ENCODE measurements at places on chromosomes 16 and 17.

GRCh38 chr16:12708266-12708665, 95.4 kb downstream of the CPPED1 start:
- DNase-seq: no peak

DNA sequence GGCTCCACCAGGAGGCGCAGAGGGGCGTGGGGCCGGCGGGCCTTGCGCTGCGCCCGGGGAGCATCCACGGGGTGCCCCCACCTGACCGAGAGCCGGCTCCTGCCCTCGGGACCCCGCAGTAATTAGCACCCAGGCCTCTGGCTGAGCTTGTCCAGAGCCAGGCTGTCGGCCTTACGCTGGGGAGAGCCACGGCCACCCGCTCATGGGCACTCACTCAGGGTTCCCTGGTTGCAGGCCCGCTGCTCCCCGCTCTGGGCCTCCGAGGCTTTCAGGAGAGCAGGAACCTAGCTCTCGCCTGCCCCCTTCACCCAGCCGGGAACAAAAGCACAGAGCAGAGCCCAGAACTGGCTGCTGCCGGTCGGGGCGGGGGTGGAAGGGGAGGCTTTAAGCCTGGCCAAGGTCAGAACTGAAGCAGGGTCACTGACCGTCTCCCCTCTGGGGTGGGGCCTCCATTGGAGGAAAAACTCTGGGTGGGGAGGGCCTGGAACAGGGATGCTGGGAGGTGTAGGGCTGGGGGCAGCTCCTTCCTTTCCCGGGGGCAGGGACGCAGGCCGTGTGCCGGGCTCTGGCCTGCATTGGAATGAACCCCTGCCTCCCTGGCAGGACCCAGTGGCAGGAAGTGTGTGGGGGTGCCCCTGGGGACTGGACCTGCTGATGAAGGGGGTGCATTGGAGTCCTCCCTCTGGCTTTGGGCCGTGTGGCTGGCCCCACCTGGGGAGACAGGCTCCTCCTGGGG, 12.3 kb downstream of the GLIS2 start:
- DNase-seq: peak; percentile 47

DNA sequence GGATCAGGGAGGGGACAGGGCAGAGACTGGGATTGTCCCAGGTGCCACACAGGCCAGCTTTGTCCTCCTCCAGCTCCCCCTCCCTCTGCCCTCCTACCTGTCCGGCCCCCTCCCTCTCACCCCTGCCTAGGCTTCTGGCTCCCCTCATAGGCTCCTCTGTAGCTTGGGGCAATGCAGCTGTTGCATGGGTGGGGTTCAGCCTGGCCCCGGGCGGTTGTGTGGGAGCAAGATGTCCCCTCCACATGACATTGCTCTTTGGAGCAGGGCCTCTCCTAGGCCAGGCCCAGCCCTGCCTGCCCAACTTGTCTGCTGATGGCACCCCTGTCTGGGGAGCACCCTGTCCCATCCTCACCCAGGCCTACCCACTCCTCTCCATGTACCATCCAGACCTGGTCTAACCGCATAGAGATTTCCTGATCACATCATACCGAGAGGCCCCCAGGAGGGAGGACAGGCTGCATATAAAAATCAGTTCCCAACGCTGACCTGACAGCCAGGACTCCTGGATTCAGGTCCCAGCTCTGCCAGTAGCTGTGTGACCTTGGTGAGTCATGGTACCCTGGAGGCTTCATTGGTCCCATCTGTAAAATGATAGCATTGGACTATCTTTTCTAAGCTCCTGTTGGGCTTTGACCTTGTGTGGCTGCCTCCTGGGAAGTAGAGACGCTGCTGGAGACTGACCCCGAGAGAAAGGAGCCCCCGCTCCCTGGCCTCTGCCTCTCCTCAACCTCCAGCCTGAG, 48.8 kb upstream of the DLX4 start:
- DNase-seq: no peak

DNA sequence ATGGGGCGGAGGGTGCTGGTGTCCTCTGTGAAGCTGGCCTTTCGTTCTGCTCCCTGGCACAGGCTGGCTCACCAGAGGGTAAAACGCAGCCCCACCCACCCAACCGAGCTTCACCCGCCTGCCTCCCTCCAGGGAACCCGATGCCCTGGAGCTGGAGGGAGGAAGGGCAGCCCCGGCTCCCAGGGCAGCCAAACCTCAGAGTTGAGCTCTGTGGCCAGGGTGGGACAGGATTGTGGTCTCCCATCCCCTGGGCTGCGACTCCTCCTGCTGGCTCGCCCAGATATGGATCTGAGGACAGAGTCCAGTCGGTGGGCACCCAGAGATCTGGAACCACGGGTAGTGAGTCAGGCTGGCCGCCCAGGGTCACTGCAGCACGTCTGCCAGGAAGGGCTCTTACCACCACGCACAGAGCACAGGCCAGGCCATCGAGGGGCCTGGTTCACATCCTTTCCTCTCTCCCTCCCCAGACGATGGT, 42.6 kb upstream of the CHMP6 start:
- no peak for DNase-seq

- DNase-seq: no peak
Observed at GRCh38 chr17:4247971-4248388, 15.8 kb downstream of the ANKFY1 start.

GRCh38 chr17:3915581-3915994, 677 bp downstream of the P2RX1 start:
- DNase-seq: no peak

GRCh38 chr17:42878123-42878880, 22.3 kb upstream of the G6PC1 start:
- DNase-seq: no peak

GRCh38 chr16:29996766-29997250, 767 bp downstream of the INO80E start:
- no peak for DNase-seq

- no peak for DNase-seq
Observed at GRCh38 chr17:45414990-45415881, 17.4 kb downstream of the ARHGAP27 start.

DNA sequence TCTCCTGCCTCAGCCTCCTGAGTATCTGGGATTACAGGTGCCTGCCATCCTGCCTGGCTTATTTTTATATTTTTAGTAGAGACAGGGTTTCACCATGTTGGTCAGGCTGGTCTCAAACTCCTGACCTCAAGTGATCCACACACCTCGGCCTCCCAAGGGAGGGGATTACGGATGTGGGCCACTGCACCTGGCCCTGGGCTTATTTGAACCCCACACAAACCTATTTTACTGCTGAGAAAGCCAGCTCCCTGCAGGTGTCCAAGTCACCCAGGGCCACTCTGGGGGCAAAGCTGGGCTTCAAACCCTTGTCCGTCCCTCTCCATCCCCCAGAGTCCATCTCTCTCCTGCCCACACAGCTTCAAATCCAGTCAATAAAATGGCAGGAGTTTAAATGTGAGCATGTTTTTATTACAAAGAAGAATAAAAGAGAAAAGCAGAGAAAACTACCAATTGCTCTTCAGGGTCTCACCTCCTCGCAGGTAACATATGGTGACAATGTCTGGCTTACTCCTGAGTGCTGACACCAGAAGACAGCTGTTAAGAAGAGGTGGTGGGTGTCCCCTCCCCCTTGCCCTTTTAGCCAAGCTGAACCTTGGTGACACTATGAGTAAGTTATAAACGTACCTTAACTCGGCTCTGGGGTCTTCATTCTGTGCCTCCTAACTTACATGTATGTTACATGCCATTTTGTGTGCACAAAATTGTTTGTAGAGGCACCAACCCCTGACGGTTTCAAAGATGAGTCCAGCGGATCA, 45.4 kb downstream of the LAT start:
- no peak for DNase-seq

DNA sequence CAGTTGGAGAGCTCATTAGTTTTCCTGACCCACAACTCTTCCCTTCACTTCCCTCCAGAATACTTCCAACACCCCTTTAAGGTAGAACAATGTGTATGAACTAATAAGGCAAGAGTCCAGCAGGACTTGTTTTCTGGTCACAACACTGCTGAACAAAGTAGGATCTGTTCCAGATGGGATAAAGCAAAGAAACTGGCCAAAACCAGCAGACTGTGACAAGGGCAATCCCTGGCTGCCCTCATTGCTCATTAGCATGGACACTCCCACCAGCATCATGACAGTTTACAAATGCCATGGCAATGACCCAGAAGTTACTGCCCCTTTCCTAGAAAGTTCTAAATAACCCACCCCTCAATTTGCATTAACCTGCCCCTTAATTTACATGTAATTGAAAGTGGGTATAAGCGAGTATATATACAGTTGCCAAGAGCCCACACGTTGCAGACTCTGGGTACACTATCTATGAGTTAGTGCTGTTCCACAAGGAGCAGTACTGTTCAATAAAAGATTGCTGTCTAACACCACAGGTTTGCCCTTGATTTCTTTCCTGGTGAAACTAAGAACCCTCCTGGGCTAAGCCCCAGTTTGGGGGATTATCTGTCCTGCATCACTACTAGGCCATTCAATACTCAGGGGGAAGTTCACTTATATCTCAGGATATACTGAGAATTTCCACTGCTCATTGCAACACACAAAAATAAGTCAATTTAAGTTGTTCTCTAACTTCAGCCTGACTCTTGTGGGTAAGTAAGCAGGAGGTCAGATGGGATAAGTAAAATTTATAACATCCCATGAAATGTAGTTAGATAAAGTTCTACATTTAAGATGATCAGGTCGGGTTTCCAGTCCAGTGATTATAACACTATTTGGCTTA, 82.3 kb downstream of the SSH2 start:
- no peak for DNase-seq

- DNase-seq: peak; percentile 65
Observed at GRCh38 chr16:578870-579405, 9.2 kb downstream of the PIGQ start.

DNA sequence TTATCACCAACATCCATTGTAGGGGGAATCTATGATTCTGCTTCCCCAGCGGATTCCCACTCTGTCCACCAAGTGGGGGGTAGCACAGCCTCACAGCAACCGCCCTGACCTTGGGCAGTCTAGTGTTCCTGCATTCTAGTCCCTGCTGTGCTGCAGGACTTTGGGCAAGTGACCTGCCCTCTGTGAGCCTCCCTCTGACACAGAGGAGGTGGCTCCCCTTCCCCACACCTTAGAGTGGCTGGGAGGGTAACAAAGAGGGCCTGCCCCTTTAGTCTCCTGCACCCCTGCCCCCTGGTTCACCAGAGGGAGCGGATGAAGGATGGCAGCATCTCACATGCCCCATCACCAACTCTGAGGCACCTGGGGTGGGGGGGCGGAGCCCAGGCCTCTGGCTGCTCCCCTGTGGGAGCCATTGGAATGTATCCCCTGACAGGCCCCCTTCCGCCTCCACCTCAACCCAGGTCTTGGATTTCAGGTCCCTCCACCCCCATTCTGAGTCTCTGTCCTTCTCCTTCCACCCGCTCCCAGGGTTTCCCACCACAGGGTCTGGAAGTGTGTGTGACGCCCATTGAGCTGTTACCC, 10.1 kb downstream of the GAS2L2 start:
- DNase-seq: no peak

DNA sequence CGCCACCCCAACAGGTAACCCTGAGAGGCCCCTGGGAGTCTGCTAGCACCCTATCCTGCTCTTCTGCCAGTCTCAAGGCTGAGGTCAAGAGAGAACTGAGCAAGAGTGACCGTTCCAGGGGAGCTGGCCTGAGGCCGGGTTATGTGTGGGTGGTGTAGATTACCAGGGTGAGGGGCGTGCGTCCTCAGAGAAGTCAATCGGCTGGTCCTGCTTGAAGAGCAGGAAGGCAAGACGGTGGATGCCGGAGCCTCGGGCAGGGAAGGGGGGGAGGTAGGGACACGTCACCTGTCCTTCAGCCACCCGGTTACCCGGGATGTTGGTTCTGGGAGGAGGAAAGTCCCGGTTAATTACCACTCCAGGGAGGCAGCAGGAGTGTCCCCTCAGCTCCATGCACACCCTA, 2.6 kb upstream of the TRIM65 start:
- no peak for DNase-seq

DNA sequence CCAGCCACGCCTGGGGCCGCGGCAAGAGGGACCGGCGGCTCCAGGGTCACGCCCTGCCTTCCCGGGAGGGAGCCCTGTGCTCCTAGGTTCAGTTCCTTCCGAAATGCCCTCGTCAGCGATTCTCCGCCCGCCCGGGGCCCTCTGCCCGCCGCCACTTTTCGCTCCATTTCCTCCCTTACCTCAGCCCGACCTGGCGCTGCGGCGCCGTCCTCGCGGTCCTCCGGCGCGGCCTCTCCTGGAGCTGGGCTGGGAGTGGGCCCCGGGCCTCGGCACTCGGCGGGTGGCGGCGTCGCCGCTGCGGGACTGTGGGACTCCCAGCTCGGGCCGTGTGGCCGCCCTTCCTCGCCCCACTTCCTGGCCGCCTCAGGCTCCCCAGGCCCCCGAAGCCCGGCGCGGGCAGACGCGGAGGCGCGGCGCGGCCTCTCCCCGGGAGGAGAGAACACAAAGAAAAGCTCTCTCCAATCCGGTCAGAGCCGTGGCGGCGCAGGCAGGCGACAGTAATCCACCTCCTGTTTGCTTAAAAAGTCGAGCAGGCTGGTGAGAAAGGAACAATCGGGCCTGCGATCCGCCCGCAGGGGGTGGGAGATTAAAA, 1.6 kb downstream of the BAHCC1 start:
- DNase-seq: peak; percentile 13

GRCh38 chr16:920051-920681, 50.6 kb downstream of the LMF1 start:
- DNase-seq: no peak

- no peak for DNase-seq
Observed at GRCh38 chr17:81399481-81400153, 4.4 kb downstream of the BAHCC1 start.

- no peak for DNase-seq
Observed at GRCh38 chr17:67022451-67022810, 21.9 kb upstream of the CACNG1 start.

- no peak for DNase-seq
Observed at GRCh38 chr17:21276264-21276588, 8.3 kb upstream of the MAP2K3 start.

GRCh38 chr16:21161211-21161610, 2.7 kb downstream of the LDAF1 start:
- DNase-seq: no peak

DNA sequence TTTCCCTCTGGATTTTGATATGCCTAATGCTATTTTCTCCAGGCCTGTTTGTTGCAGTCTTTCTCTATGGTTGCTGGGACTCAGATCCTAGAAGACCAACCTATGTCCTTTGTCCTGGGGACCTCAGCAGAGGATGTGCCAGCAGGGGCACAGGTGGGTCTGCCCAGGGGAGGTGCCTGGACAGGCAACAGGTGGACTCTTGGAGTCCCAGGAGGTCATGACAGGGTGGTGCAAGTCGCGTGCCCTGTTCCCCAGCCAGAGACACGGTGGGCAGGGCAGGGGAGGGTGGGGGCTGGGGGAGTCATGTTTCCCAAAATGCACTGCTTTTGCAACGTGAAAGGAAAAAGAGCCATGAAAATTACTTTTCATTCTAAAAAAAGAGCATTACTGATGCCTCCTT, 26.3 kb upstream of the PLLP start:
- DNase-seq: no peak

Measured in CD4-positive, alpha-beta T cell treated with Interleukin-2 at 100 ng/mL for 4 hours (primary cell).